ENCODE measurements at places on chromosomes 4 and X. TPM values are rescaled to one million over a fixed set of nuclear protein-coding genes. Genes with fewer than 3 reads are reported as not detected.

GRCh38 chrX:121761845-121762244 is 714.4 kb downstream of the GLUD2 start:
- DNase-seq = no peak

SATL1 gene
- total RNA-seq = 0.14 TPM

- DNase-seq = no peak
Measured at GRCh38 chrX:45803383-45803921, 602.8 kb upstream of the DIPK2B start.

- DNase-seq = no peak
Measured at GRCh38 chrX:104098919-104099318, 13.4 kb upstream of the ZCCHC18 start.

SMR3B gene
- not detected for total RNA-seq

ARHGAP36 gene
- not detected for total RNA-seq

- peak; percentile 86 for DNase-seq
Measured at GRCh38 chr4:16026160-16026761, 57.6 kb downstream of the PROM1 start.

- DNase-seq = no peak
Measured at GRCh38 chr4:141620715-141621114, 15.7 kb upstream of the IL15 start.

DNA sequence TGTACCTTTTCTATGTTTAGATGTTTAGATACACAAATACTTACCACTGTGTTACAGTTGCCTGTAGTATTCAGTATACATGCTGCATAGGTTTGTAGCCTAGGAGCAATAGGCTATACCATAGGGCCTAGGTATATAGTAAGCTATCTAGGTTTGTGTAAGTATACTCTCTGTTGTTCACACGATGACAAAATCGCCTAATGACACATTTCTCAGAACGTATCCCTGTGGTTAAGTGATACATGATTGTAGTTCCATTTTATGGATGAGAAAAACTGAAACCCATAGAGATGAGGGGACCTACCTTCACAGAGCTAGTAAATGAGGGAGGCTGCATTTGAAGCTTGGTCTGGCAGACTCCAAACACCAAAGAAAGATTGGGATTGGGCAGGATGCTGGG is 79.4 kb upstream of the EFNB1 start:
- no peak for DNase-seq

AKAP14 gene
- 2.5 TPM for total RNA-seq

DNA sequence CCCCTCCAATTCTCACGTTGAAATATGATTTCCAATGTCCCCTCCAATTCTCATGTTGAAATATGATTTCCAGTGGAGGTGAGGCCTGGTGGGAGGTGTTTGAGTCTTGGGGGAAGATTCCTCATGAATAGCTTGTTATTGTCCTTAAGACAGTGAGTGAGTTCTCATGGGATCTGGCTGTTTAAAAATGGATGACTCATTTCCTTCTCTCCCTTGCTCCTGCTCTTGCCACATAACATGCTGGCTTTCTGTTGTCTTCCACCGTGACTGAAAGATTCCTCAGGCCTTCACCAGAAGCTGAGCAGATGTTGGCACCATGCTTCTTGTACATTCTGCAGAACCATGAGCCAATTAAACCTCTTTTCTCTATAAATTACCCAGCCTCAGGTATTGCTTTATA is 346.8 kb upstream of the TECRL start:
- DNase-seq = no peak

GABRG1 gene
- total RNA-seq = 1.6 TPM

- DNase-seq = no peak
Measured at GRCh38 chrX:135425026-135425965, 3.6 kb downstream of the SMIM10L2A start.

DNA sequence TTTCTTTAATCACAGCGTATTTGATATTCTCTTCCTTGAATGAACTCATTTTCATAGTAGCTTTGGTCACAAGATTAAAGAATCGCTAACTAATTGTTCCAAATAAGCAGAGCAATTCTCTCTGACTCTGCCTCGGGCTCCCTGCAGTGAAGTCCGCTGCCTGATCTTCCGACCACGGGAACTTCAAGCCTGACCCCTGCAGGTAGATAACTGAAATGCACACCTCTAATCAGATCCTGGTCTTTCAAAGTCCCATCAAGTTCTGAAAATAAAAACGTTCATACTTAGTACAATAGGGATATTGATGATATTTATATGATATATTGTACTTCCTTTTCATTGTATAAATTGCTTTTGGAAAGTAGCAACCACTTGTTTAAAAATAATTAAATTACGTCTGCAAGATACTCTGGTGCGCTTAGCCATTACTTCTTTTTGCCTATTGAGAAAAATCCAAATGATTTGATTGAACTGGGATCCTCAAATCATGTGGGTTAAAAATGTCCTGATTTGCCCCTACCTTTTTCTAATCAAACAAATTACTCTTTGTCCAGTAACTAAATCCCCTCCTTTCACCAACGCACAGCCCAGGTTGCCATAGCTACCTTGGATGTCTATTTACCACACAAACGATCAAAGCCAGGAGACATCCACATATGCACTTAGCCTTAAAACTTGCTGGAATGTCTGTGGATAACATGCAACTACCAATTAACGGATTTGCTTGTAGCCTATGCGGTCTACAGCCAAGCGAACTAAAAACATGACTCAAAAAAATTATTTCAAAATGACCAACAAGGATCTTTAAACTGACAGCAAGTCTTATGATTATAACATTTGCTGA is 4.2 kb downstream of the MID1 start:
- peak; percentile 68 for DNase-seq

PPEF2 gene
- 0.58 TPM for total RNA-seq

APBB2 gene
- total RNA-seq = 56.4 TPM

GRCh38 chr4:36242629-36243354 is 1.5 kb downstream of the ARAP2 start:
- DNase-seq = no peak

DNA sequence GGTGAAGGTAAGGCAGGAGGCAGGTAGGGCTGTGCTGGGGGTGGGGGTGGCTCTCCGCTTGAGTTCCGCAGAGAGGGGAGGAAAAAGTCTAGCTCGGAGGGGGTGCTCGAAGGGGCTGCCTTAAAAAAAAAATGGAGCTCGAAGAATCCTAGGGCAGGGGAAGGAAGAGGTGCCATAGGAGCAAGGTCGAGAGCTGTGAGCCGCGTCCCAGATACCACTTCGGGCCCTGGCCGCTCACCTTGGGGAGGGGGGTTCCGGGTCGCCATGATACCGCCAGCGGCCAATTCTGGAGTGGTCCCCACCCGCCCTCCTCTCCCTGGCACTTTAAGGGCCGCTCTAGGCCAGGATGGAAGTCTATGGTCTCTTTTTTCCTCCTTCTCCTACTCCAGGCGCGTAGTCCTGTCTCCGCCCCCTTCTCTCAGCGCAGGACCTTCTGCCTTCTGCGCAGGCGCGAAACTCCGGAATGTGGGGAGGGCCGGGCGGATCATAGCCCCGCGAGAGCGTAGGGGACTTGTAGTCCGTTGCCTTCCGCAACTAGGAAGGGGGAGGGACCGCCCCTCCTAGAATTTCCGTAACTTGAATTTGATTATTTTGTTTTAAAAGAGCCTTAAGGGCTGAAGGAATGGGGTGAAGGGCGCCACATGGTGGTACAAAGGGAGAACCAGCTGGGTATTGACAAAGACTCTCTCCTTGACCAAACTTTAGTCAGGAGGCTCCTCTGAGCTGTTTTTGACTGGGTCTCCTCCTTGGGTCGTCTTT is at the start of gene FUNDC1:
TSS of gene FUNDC1 (minus strand) at position 293 of the 759 bp plus-strand sequence. CDS start at position 266, 27 bp downstream.
- peak; percentile 91 for DNase-seq

- no peak for DNase-seq
Measured at GRCh38 chrX:52830551-52830950, 19.5 kb downstream of the XAGE5 start.

DNA sequence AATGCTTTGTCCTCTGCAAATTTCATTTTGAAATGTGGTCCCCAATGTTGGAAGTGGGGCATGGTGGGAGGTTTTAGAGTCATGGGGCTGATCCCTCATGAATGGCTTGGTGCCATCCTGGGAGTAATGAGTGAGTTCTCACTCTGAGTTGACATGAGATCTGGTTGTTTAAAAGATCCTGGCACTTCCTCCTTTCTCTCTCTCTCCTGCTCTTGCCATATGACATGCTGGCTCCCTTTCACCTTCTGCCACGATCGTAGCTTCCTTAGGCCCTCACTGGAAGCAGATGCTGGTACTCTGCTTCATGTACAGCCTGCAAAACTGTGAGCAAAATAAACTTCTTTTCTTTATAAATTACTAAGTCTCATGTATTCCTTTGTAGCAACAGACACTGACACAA is 262.0 kb downstream of the IL15 start:
- DNase-seq = no peak
